Thoracic aorta (tissue), 2 donors: ENCODE measurements at places on chromosomes 7 and 10. TPM values are rescaled to one million over a fixed set of nuclear protein-coding genes. Genes with fewer than 3 reads are reported as not detected.

- DNase-seq: no peak
Observed at GRCh38 chr7:39587393-39587792, 21.2 kb downstream of the YAE1 start.

- no peak for DNase-seq
Observed at GRCh38 chr7:12322903-12323300, 80.8 kb downstream of the VWDE start.

DNA sequence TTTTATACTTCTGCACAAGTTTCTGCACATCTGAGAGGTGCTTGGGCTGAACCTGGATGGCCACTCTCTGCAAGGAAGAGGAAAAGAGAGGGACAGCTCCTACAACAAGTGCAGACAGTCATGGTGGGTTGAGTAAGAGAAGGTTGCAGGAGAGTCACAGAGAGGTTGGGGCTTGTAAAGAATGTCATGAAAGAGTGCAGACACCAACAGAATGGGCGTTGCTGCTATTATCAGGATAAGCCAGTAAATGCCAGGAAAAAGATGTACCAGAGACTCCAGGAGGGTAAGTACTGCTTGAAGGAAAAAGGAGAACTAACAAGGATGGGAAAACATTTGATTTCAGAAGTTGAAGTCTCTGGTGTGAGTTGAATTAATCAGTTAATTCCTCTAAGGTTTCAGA, 77.8 kb upstream of the NRP1 start:
- DNase-seq: no peak

Gene SUMF2
- 102 TPM for total RNA-seq

DNA sequence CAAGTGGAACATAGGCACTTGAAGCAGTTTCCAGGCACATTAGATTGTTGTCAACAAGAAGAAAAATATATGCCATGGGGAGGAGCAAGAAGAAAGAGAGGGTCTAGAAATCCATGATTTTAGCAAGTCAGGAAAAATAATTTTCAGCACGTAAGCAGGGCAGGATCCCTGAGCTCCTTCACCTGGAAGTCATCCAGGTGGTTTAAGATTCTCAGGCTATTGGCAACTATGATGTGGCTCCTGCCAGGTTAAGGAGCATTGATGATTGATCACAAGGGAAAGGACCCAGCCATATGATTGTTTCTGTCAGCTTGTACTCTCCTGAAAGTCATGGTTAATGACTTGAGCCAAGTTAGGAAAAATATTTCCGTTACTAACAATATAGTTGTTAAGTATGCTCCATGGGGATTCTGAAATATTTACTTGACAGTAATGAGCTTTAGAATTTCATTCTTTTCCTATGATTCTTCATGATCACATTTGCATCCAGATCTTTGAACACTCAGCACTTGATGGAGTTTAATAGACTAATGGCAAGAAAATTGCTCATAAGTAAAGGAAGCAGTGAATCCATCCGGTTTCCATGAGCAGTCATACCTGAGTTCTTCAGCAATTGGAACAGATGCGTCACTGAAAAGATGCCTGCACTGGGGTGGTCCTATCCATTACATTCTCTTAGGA, 209.1 kb downstream of the BICC1 start:
- DNase-seq: no peak

Gene GNGT1
- total RNA-seq: not detected

Gene HILPDA
- total RNA-seq: 9.3 TPM

Gene KDM7A
- total RNA-seq: 27.9 TPM

Gene CADPS2
- 32.5 TPM for total RNA-seq

GRCh38 chr10:89357975-89358374, 19.9 kb upstream of the IFIT1B start:
- DNase-seq: no peak

DNA sequence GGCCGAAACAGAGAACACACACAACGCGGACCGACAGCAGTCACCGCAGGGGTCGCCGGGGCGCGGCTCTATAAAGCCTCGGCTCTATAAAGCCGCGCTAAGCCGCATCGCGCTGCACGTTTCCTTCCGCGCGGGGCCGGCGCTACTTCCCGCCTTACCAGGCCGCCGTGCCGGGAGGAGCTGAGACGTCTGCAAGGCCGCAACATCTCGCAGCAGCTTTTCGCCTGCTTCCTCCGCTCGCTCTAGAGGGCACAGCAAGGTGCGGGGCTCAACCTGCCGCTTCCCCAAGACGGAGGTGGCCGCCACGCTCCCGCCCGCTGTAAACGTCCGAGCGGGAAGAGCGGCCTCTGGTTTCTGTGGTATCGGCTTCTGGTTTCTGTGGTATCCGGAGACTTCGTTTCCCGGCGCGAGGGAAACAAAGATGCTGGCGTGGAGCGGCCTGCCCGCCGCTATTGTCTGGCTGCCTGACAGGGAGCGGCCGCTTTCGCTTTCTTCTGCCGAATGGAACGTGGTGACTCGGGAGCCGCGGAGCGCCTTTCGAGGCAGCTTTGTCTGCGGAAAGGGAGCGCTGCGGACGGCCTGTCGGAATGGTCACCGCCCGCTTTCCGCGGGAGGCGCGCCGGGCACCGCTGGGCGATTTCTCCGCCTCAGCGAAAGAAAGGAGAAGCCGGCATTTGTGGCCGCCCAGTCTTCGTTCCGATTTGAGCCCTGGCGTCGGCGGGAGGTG, 91.8 kb downstream of the SPAG6 start:
- DNase-seq: peak; percentile 59

Gene GTPBP4
- 31.7 TPM for total RNA-seq

DNA sequence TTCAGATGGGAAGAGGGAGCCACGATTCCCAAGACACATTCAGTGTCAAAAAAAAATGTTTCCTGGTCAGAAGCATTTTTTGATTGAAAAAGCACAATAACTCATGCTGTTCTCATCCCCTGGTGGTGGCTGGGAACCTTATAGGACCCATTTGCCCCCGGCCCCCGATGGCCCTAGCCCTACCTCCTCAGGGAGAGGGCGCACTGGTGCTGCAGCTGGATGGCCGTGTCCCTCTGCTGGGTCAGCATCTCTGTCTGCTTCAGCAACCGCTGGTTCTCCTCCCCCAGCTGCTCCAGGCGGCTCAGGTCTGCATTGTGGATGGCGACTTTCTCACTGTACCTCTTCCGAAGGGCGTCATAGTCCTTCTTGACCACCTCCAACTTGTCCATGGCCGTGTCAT, 83.3 kb downstream of the DLG5 start:
- DNase-seq: no peak
